ENCODE measurements at places on chromosomes 12 and 14.

GRCh38 chr12:2411616-2412304 lies 359.0 kb downstream of the CACNA1C start:
- no peak for DNase-seq

DNA sequence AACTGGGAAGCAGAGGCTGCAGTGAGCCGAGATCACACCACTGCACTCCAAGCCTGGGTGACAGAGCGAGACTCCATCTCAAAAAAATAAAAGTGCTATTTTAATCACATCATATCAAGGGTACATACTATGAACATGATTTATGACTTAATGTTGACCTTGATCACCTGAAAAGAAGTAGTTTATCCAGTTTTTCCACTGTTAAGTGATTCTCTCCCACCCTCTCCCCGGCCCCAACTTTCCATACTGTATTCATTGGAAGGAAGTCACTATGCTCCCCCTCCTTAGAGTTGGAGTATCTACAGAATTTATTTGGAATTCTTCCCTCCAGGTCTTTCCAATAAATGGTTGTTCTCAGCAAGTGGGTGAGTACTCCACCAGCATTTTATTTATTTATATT lies 3.0 kb upstream of the PRMT5 start:
- DNase-seq: no peak

- DNase-seq: no peak
Observed at GRCh38 chr12:56781726-56782125, 18.6 kb downstream of the HSD17B6 start.

GRCh38 chr12:121318121-121318520 lies 21.6 kb upstream of the CAMKK2 start:
- no peak for DNase-seq
